Muscle of back (tissue), 13 donors: ENCODE measurements at places on chromosomes 11 and 22.
A peak's percentile ranks its signal among the peaks of the same experiment; 100 is the strongest.

- DNase-seq, result no peak
Observed at GRCh38 chr22:24803064-24803542, 2.9 kb upstream of the SGSM1 start.

DNA sequence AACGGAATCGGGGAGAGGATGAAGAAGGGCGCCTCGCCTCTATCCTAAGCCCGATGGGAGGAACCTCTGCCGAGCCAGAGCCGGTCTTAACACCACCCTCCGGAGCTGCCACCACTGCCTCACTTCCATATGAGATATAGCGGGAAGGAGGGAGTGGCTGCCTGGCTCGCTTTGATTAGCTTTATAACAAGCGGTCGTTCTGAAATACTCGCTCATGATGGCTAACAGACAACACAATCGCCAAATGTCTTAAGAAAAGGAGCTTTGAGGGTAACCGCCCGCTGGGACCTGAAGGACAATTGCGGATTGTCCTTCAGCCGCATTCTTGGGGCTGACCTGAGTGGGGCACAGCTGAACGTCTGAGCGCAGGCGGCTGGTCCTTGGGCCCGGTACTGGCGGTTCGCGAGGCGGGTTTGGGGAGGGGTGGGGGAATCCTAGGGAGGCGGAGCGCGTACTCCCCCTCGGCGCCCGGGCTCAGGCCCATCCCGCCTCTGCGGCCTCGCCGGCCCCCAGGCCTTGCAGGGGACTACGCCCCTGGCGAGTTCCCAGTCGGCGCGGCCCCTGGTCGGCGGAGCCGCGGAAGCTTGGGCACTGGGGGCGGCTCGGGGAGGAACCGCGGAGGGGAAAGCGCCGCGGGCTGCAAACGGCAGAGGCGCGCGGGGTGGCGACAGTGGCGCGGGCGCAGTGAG is at the start of gene PLAAT5:
Gene PLAAT5, minus strand, starts transcription at position 617 of the 689 bp plus-strand sequence. Its CDS starts 133 bp downstream, at position 484.
- no peak for DNase-seq

GRCh38 chr11:114678125-114679036 is at the start of gene NXPE2:
Gene NXPE2, plus strand, starts transcription at chr11:114678527. Its CDS starts 49 bp downstream, at chr11:114678576.
- peak; percentile 18 for DNase-seq

GRCh38 chr11:25755918-25756584 is 575.9 kb upstream of the ANO3 start:
- no peak for DNase-seq

- DNase-seq, result no peak
Observed at GRCh38 chr11:121334973-121335710, 42.6 kb downstream of the SC5D start.

DNA sequence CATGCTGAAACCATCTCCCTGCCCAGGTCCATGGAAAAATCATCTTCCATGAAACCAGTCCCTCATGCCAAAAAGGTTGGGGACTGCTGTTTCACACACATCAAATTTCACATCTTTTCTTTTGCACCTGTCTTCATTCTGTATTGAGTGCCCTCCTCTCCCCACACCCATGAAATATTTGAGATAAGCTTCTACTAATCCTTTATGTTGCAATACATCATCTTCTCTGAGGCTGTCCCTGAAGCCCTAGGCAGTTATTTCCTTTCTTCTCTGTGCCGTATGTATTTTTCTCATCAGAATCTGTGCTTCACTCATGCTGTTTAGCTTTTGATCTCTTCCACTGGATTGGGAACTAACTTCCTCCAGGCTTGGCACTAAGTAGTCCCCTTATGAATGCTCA is 40.0 kb upstream of the RRM1 start:
- DNase-seq, result no peak

GRCh38 chr11:116515664-116516184 is 257.1 kb downstream of the BUD13 start:
- DNase-seq, result no peak

GRCh38 chr11:70456921-70457532 is 58.7 kb downstream of the CTTN start:
- peak; percentile 43 for DNase-seq

DNA sequence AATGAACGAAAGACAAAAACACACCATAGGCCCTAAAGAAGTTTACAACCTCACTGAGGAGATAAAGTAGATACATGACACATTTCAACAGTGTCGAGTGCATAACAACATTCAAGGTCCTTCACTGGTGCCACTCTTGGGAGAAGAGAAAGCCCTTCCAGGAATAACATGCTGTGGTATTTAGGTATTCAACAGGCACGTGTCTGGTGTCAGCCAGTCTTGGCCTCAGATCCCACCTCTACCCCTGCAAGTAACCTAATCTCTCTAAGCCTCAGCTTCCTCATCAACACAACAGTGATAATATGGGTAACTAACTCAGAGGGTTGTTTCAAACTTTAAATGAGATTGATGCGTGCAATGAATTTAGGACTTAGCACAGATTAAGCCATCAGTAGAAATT is 235.0 kb upstream of the ZC3H12C start:
- no peak for DNase-seq

DNA sequence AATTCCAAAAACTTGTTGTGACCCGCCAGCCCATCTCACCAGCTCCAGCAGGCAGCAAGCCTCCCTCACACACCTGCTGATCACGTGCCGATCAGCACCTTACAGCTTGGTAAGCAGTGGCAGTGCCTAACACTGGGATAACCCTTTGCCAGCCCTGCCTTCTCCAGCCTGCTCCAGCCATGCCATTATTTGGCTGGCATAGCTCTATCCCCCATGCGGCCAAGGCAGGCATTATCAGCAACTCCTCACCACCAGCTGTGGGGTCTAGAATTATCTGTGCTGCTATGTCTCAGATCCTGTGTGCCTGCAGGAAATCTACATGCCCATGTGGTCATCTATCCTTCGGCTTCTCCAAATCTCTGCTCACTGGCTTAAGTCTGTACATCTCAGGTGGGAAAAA is 215.0 kb downstream of the ST3GAL4 start:
- no peak for DNase-seq

DNA sequence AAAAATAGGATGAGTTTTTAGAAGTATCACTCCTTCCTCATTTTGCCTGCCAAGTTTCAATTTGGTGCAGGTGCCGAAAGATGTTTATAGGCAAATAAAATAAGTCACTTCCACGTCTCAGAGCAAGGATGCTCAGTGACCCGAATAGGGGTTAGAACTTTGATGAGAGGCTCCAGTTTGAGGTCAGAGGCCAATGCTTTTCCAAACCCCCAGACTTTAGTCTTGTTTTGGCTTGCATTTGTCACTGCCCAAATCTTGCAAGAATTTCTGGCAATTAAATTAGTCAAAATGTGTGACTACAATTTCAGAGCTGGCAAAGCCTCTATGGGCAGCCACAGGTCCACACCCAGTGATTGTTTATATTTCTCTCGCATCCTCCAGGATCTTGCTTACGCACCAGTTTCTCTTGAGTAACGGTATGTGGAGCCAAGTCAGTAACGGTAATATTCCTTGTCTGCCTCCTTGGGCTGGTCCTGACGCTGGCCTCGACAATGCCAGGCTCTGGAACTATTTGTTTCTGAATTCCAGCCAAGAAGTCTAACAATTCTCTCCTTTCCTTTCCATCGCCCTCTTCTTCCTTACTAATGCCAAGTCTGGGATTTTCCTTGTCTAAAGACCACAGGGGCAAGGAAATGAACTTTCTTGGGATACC is 9.9 kb upstream of the NUP160 start:
- no peak for DNase-seq

DNA sequence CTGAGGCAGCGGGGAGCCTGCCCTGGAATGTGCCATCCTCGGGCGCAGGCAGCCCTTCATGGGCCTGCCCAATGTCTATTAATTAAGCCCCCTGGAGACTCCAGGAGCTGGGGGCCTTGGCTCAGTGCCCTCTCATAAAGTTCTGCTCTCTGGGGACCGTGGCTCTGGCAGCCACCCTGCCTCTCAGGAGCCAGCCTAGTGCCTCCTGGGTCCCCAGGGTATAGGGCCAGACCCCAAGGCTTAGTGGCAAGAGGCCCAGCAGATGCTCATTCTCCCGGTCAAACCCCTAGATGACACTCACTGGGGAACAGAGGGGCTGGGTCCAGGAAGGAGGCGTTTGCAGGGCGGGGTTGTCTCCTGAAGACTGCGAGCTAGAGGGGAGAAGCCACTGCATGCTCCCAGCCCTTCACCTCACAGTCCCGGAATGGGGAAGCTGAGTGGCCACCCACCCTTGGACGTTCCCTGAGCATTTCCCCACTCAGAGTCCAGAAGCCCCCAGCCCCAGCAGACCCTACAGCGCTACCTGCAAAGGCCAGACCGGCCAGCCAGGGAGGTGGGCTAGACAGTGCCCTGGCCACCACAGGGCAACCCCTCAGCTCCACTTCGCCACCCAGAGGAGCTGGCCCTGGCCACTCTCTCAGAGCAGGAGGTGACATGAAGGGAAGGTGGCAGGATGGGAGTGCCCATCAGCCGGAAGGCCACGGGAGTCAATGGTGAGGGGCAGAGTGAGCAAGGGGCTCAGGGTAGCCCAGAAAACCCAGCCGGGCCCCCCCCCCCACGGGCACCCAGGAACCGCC is 83.0 kb downstream of the CDKN1C start:
- no peak for DNase-seq

GRCh38 chr11:6403539-6403938 is 13.3 kb downstream of the SMPD1 start:
- no peak for DNase-seq

DNA sequence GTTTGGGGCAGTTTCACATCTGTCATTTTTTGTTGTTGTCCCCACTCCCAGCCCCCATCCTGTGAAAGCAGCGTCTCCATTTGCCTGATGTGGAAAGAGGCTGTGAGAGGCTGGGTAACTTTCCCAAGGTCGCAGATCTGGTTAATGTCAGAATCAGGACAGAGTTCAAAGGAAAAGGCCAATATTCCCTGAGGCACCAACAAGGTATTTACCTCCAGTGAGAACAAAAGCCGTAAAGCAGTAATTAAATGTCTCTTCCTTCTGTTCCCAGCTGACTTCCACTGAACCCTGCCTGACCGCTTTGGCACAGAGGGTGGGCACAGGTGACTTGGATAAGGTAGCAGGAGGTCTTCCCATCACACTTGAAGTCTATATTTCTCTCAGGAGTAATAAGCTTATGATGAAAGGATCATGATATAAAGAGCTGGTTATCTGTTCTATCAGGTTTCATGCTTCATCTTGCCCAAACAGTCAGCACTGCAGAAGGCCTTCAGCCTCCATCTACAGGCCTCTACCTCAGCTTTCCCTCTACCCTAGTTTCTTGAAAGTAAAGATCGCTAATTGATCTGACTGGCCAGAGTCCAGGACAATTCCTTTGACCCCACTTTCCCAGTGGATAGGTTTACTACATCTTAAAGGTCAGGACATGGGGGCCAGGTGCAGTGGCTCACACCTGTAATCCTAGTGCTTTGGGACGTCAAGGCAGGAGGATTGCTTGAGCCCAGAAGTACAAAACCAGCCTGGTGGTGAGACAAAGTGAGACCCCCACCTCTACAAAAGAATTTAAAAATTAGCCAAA is 9.4 kb downstream of the C11orf91 start:
- no peak for DNase-seq

DNA sequence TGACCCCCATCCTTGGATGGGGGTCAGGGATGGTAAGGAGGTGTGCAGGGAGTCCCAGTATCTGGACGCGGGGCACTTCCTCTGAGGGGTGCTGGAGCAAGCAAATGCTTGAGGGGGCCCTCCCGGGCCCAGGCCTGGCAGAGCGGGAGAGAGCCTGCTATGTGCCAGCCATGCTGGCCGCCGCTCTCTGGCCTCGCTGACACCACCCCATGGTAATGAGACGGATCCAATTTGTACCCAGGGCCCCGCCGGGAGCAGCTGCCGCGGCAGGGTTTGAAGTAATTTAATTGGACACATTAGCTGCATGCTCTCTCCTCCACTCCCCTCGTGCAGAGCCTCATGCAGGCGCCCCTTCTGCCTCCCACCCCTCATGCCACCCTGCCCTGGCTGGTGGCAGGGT is 6.3 kb downstream of the SYT7 start:
- no peak for DNase-seq

- no peak for DNase-seq
Observed at GRCh38 chr11:27650988-27651387, 49.3 kb downstream of the BDNF start.

- no peak for DNase-seq
Observed at GRCh38 chr22:38018938-38019827, 34.8 kb upstream of the SOX10 start.

GRCh38 chr22:19637408-19638281 is 76.7 kb upstream of the SEPTIN5 start:
- no peak for DNase-seq

DNA sequence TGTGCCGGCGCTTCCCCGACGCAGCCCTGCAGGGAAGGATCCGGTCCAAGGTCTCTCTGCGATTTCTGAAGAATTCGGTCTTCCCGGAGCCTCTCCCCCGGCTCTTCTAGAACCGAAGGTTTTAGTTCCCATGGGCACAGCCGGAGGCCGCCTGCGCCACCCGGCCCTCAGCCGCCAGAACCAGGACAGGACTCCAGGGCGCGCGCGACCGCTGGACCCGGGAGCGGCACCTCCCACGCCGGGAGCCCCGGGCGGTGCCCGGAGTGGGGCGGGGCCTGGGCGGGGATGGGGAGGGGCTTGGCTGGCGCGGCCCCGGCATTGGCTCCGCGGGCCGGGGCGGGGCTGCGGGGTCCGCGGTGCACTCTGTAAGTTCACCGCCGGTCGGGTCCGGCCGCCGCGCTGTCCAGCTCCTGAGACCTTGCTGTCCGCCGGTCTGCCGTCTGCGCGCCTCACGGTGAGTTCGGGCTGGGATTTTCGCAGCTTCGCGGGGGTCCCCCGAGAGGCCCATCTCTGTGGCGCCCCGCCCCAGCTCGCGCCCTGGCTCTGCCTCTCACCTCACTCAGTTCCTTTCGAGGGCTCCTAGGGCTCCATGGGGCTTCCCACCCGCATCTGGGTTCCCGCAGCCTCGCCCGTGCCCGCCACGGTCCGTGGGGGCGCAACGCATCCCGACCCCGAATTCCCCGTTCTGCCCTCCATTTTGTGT is at the start of gene CDC42EP2:
Gene CDC42EP2, plus strand, starts transcription at position 366 of the 703 bp plus-strand sequence. CDS start 6,033 bp downstream, outside the sequence.
- peak; percentile 95 for DNase-seq

GRCh38 chr11:64893194-64894069 is 15.0 kb upstream of the EHD1 start:
- no peak for DNase-seq

DNA sequence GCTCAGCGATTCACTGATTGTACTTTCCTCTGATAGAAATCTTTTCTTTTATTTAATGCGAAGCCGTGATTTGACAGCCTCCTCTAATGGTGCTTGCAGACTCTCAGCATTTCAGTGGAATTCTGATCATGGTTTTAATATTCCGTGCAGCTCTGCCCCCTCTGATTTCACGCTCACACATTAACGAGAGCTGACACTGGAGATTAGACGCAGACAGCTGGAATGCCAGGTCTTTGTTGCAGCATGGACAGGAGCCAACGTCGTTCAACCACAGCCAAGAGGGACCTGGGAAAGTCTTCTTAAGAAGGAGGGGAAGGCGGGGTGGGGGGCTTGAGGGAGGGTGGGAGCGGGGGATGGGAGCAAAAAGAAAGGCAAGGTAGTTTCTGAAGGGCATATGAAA is 186.4 kb downstream of the BLID start:
- peak; percentile 68 for DNase-seq

- DNase-seq, result no peak
Observed at GRCh38 chr11:34134765-34135164, 29.3 kb downstream of the NAT10 start.

- no peak for DNase-seq
Observed at GRCh38 chr11:128604723-128605122, 17.4 kb upstream of the ETS1 start.

DNA sequence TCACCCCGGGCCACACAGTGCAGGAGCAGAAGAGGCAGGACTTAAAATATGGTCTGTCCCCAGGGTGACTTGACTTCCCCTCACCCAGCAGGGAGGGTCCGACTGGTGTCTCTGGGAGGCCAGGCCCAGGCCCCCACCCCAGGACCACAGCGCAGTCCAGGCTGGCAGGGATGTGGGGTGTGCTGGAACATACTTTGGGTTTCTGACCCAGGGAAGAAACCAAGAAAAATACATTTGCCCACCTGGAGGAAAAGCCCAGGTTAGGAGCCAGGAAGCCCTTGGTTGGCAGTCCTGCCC is 5.2 kb downstream of the C1QTNF6 start:
- DNase-seq, result no peak
